ENCODE measurements at places on chromosomes 12 and 14.

GRCh38 chr12:103462675-103463074 lies 33.1 kb downstream of the C12orf42 start:
- DNase-seq = no peak

DNA sequence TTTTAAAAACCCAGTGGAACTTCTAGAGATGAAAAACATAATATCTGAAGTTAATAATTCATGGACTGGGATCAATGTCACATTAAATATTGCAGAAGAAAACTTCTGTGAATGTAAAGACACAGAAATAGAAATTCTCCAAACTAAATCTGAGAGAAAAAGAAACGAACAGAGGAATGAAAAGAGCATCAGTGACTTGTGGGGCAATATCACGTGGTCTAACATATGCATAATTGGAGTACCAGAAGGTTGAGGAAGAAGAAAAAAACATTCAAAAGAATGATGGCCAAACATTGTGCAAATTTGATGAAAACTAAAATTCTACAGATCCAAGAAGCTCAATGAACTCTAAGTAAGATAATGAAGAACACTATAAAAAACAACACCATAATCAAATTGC lies 130.8 kb downstream of the EFCAB11 start:
- DNase-seq = no peak

- no peak for DNase-seq
These were observed 203.4 kb downstream of the TMX1 start for GRCh38 chr14:51443195-51444018.

DNA sequence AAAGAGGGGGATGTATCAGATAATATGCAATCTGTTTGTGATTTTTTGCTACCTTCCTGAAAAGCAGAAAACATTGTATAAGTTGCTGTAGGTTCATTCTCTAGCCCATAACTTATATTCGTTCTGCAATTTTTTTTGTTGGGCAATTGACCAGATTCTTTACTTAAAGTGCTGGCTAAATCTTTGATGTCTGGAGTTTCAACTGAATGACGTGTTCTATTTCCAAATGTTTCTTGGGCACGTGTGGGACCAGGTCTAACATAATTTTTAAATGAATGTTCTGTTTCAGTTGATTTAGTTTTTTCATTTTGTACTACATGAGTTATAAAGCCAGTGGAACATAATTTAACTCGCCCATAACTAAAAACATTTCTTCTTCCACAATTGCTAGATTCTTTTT lies 3.8 kb downstream of the MLH3 start:
- DNase-seq = no peak

Measured in NCI-H510A (cell line).